ENCODE measurements at places on chromosomes 7 and 10. TPM values are rescaled to one million over a fixed set of nuclear protein-coding genes. Genes with fewer than 3 reads are reported as not detected.

DNA sequence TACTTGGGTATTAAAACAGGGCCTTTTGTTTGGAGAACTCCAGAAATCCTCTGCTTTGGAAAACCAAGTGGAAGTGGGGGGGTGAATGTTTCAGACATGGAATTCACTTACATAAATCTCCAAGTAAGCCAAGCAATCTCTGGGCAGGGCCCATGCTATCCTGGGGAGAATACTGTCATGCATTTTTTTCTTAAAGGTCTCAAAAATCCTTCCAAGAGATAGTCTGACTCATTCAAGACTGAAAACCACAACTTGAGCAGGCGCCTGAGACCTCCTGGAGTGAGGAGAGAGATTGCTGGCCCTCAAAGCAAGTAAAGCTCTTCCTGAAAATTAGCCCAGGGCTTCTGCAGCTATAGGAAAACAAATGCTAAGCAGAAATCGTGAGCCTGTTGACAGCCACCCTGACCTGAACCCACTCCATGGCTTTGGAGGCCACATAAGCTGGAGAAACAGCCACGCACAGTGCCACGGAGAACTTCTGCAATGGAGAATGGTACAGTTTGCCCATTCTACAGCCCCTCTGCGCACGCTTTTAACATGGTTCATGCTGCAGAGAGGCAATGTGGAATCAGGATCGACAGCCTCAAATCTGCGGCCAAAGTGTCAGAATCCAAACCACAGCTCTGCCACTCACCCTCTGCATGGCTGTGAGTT, 203.1 kb upstream of the AUTS2 start:
- H3K4me1 ChIP-seq: no peaks in the 10 kb centered on the region
- DNase-seq: no peak
- no peaks in the 10 kb centered on the region for H3K36me3 ChIP-seq
- H3K27me3 ChIP-seq: no peaks in the 10 kb centered on the region
- no peak overlapping the region for H3K27ac ChIP-seq

DNA sequence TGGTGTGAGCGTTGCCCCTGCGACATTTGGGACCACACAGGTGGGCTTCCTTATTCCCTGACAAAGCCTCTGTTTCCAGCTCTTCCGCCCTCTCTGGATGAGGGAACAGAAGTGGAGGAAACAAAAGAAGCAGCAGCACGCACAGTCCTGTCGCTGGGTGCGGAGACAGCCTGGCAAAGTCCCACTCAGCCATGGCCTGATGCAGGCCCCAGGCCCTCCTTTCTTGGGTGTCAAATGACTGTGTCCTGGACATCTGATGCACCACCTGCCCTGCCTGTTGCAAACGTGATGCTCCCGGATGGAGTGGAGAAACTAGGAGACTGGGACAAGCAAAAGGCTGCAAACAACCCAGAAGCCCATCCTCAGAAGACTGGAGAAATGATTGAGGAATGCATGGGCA, 20.7 kb downstream of the ZMIZ2 start:
- H3K27me3 ChIP-seq: no peaks in the 10 kb centered on the region
- H3K4me1 ChIP-seq: no peaks in the 10 kb centered on the region
- H3K36me3 ChIP-seq: peaks cover 20% of the 10 kb centered on the region
- no peak for DNase-seq

DNA sequence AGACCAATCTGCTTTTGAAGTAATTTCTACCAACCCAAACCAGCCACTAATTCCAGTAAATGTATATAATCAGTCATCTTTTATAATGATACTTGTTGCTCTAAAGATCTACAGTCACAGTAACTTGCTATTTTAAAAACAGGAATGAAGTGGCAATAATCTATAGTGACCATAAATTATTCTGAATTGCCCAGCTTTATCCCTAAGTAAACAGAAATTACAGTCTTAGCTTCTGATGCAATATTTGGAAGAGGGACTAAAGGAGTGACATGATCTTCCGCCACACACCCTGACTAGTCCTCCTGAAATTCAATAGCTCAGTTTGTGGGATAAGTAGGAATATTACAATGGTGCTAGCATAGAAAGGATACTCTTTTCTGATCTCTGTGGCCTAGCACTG, 96.1 kb downstream of the ATE1 start:
- DNase-seq: no peak
- H3K4me3 ChIP-seq: no peak overlapping the region
- H3K36me3 ChIP-seq: no peaks in the 10 kb centered on the region
- H3K27ac ChIP-seq: no peak overlapping the region
- no peaks in the 10 kb centered on the region for H3K4me1 ChIP-seq

DNA sequence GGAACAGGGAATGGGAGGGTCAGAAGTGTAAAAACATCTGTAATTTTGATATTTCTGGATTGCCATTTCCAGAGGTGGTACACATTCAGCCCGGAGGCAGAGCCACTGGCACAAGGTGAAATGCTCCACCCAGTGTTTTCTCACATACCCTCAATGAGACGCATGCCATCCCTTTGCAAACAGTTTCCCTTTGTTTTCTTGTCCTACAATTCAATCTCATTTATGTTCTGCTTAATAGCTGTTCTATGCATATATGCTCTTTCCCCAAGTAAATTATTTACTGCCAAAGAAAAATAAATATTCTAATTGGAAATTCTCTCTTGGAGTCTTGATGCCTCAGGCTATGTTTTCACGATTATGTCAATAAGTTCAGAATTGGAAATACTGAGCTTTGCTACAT, 369.7 kb upstream of the AKR1E2 start:
- no peaks in the 10 kb centered on the region for H3K4me1 ChIP-seq
- no peaks in the 10 kb centered on the region for H3K27me3 ChIP-seq
- no peaks in the 10 kb centered on the region for H3K36me3 ChIP-seq
- no peak overlapping the region for H3K27ac ChIP-seq
- DNase-seq: no peak
- no peak overlapping the region for H3K4me3 ChIP-seq

GRCh38 chr7:31432836-31433340, 81.0 kb upstream of the ITPRID1 start:
- DNase-seq: no peak
- H3K27ac ChIP-seq: no peak overlapping the region
- H3K4me1 ChIP-seq: no peaks in the 10 kb centered on the region
- no peaks in the 10 kb centered on the region for H3K36me3 ChIP-seq
- H3K27me3 ChIP-seq: peaks cover 22% of the 10 kb centered on the region

DNA sequence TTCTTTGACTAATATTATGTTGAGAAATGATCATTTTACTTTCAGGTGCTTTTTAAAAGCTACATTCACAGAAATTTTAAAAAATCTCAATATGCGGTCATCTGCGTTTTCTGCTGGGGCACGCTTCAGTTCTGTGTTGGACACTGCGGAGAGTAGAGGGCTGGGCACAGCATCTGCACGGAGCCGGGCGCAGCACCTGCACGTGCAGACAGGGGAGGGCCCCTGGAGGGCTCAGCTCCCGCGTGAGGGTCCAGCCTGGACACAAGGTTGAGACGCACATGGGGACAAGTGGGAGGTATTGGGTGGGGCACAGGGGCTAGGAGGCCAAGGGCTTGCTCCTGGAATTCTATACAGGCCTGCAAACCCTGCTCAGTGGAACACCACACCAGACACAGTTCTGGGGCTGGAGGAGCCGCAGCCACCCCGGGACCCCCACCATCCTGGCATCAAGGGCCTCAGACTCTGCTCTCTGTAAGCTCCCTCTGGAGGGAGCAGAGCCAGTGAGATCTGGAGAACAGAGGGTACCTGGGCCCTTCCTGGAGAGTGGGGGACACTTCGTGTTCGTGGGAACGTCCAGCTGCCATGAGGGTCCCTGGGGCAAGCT, 20.4 kb upstream of the FAM20C start:
- H3K27me3 ChIP-seq: no peaks in the 10 kb centered on the region
- H3K36me3 ChIP-seq: no peaks in the 10 kb centered on the region
- DNase-seq: no peak
- no peaks in the 10 kb centered on the region for H3K4me1 ChIP-seq

DNA sequence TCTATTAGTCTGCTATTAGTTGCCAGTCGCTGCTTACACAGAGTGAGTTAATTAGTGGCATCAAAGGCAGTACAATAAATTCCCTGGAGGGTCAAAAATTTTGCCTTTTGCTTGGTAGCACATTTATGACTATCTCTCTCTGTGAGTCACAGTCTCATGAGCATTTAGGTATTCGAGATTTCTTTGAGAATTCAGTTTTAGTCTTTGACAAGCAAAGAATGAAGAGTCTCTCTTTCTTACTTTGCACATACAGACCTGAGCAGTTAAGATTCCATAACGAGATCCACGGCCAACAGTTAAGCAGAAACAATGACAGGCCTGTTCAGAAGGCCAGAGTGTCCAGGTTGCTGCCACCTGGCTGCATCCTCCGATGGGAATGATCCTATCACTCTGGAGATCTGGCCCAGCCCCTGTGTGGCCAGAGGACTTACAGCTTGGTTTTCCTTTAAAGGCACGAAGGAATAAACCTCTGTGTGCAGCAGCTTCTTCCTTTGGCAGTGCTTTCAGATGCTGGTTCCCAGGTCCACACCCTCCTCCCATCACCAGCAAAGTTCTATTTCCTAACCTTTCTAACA, 80.6 kb downstream of the GLI3 start:
- peaks cover 7% of the 10 kb centered on the region for H3K4me1 ChIP-seq
- H3K36me3 ChIP-seq: no peaks in the 10 kb centered on the region
- H3K4me3 ChIP-seq: no peak overlapping the region
- no peak overlapping the region for H3K27ac ChIP-seq
- no peak for DNase-seq
- H3K27me3 ChIP-seq: no peaks in the 10 kb centered on the region

DNA sequence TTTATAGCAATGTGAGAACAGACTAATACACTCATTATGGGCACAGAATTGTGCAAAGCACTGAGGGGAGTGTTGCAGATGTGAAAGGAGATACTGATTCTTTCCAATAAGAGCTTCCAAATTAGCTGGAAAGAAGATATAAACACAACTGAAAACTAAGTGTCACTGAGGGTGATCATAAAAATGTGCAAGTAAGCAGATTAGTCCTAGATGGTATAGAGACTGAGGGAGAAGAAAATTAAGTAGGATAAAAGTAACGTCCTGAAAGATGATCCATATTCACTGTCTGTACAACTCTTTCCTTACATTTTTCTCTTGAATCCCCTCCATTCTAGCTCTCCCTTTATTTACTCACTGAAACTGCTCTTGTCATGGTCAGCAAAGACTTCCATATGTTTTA, 11.2 kb upstream of the NXPH1 start:
- no peak for DNase-seq
- no peaks in the 10 kb centered on the region for H3K36me3 ChIP-seq
- H3K4me3 ChIP-seq: no peak overlapping the region
- H3K27me3 ChIP-seq: no peaks in the 10 kb centered on the region
- no peak overlapping the region for H3K27ac ChIP-seq

GRCh38 chr7:91435381-91436059, 171.3 kb downstream of the FZD1 start:
- DNase-seq: no peak
- no peaks in the 10 kb centered on the region for H3K36me3 ChIP-seq
- no peak overlapping the region for H3K4me3 ChIP-seq
- no peaks in the 10 kb centered on the region for H3K27me3 ChIP-seq
- H3K4me1 ChIP-seq: no peaks in the 10 kb centered on the region

DNA sequence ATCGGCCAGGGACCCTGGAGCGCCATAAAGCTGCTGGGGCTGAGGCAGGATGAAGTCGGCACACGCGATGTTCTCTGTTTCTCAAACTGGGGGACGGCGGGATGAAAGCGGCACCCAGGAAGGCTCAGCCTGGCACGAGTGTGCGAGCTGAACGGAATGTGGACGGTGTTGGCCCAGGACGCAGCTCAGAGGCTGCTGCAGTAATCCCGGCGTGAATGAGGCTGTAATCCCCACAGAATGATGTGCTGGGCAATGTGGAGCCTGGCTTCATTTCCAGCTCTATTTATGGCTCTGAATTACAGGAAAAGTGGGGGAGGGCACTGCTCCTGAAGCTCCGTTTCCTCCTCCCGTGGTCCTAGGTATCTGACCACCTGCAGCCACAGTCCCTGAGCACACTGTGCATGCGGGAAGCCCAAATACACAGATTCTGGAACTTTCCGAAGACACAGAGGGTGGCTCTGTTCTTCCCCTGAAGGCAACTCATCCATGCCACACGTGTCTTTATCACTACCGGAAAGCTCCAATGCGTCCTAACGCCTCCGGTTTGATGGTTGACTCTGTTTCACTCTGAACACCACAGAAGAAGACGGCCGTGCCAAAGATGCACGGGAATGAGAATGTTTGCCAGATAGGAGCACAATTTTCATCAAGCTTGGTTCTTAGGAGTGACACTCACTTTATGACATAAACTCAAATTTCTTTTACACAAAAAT, 37.6 kb downstream of the KLF6 start:
- no peaks in the 10 kb centered on the region for H3K27me3 ChIP-seq
- no peaks in the 10 kb centered on the region for H3K4me1 ChIP-seq
- no peak for DNase-seq

DNA sequence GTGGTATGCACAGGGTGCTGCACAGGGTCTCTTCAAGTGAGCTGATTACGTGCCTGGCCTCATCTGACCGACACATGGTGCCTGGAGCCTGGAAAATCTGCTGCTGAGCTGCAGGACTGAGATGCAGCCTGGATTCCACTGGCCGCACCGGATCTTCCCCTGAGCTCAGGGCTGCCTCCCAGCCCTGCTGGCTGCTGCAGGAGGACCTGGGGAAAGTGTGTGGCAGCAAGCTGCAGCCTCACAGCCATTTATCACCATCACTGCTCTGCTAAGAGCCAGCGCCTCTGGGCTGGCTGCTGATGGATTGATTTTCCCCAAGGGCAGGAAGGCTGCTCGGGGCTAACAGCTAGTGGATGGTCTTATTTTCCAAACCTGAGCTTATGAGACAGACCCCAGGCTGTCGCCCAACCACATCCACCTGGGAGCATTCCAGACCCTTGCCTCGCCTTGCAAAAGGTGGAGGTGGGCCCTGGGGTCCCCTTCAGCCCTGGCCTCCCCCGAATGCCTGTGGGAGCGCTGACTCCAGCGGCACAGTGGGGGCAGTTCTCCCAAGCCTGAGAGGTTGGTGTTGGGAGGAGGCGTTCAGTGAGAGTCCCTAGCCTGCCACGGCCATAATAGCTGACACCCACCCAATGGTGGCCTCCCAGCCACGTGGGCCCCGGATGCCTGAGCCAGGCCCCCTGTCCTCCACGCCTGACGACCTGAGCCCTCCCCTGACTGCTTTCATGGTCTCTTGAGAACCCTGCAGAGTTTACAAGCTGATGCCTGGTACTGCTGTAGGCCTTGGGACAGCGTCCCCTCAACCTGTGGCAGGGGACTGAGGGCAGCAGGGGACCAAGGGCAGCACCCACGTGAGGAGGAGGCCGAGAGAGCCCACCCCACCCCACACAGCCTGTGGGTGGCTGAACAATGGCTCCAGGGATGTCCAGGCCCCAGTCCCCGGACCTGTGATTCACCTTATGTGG, 38.2 kb downstream of the STK32C start:
- no peaks in the 10 kb centered on the region for H3K27me3 ChIP-seq
- H3K4me3 ChIP-seq: no peak overlapping the region
- DNase-seq: no peak
- no peak overlapping the region for H3K27ac ChIP-seq
- no peaks in the 10 kb centered on the region for H3K4me1 ChIP-seq

SMKR1 gene
- total RNA-seq: 13.1 TPM

CRHR2 gene
- not detected for total RNA-seq

PRSS58 gene
- not detected for total RNA-seq

AMPH gene
- total RNA-seq: not detected

STEAP4 gene
- 1.7 TPM for total RNA-seq

HTR5A gene
- not detected for total RNA-seq

All from PC-3 (cell line).